Bronchial smooth muscle cell (primary cell): ENCODE measurements at places on chromosomes 1 and 21. TPM values are rescaled to one million over a fixed set of nuclear protein-coding genes. Genes with fewer than 3 reads are reported as not detected.

KCNAB2 gene
- total RNA-seq = 3.9 and 5.8 TPM in 2 replicates

CTSS gene
- total RNA-seq = 4.0 and 9.0 TPM in 2 replicates

LAMTOR2 gene
- 68.1 and 77.3 TPM in 2 replicates for total RNA-seq

ARMH1 gene
- total RNA-seq = 2.6 and 3.5 TPM in 2 replicates

PADI4 gene
- not detected in 2 replicates for total RNA-seq

SAMSN1 gene
- not detected in 2 replicates for total RNA-seq

CLCNKB gene
- 0.17 TPM in 1 of 2 replicates, not detected in the other for total RNA-seq

AQP10 gene
- not detected in 2 replicates for total RNA-seq

GBP7 gene
- not detected in 2 replicates for total RNA-seq

NBPF26 gene
- 27.6 and 39.1 TPM in 2 replicates for total RNA-seq

SPATA17 gene
- total RNA-seq = 0.63 and 1.4 TPM in 2 replicates

XKR8 gene
- 3.4 and 3.6 TPM in 2 replicates for total RNA-seq

GJA9 gene
- total RNA-seq = not detected in 2 replicates

KRTAP13-4 gene
- not detected in 2 replicates for total RNA-seq
